ENCODE measurements at places on chromosomes 7 and 10. TPM values are rescaled to one million over a fixed set of nuclear protein-coding genes. Genes with fewer than 3 reads are reported as not detected.

Gene PHKG1
- total RNA-seq = 0.67 TPM

Gene PDE6C
- not detected for total RNA-seq

Gene PRLHR
- not detected for total RNA-seq

Gene CADPS2
- 12.1 TPM for total RNA-seq

Gene GRM3
- not detected for total RNA-seq

Gene AUTS2
- 43.3 TPM for total RNA-seq

Gene ACHE
- 29.2 TPM for total RNA-seq

Gene IRF5
- 8.5 TPM for total RNA-seq

Gene CYP26C1
- not detected for total RNA-seq

Gene ZNF212
- total RNA-seq = 9.7 TPM

Gene SPDYE2B
- not detected for total RNA-seq

Gene LIPK
- total RNA-seq = not detected

Gene PVRIG
- not detected for total RNA-seq

Gene C10orf120
- not detected for total RNA-seq

Gene DDX50
- 17.9 TPM for total RNA-seq

Gene TRIM74
- 0.58 TPM for total RNA-seq

Gene CDK1
- total RNA-seq = 12.9 TPM

Gene UNC5B
- 19.4 TPM for total RNA-seq

Gene SPDYE5
- total RNA-seq = not detected

Gene PRPS1L1
- total RNA-seq = not detected

Gene TRAPPC14
- 62.1 TPM for total RNA-seq

Gene ADAM8
- total RNA-seq = 2.3 TPM

Gene SCIN
- 76.6 TPM for total RNA-seq

Gene CPEB3
- 6.9 TPM for total RNA-seq

Gene ANLN
- 3.9 TPM for total RNA-seq

Gene CLRN3
- total RNA-seq = 155 TPM

Gene FAM237B
- total RNA-seq = not detected

Gene ZMIZ1
- total RNA-seq = 50.7 TPM

Gene WEE2
- total RNA-seq = not detected

Gene CTAGE4
- 5.1 TPM for total RNA-seq

Gene TDRD1
- total RNA-seq = 0.64 TPM

Gene IKZF1
- total RNA-seq = 5.6 TPM

Gene ANKRD1
- not detected for total RNA-seq

Gene RAB19
- 14.9 TPM for total RNA-seq

Gene HECTD2
- 5.9 TPM for total RNA-seq

Gene FAM25A
- total RNA-seq = not detected

Gene FGFR2
- total RNA-seq = 39.2 TPM
